ENCODE measurements at places on chromosomes 11 and 22. TPM values are rescaled to one million over a fixed set of nuclear protein-coding genes. Genes with fewer than 3 reads are reported as not detected.

- peak; percentile 2 for DNase-seq
- H3K36me3 ChIP-seq = no peaks in the 10 kb centered on the region
- H3K4me1 ChIP-seq = peaks cover 10% of the 10 kb centered on the region
Observed at GRCh38 chr22:25966448-25966913, 202.8 kb upstream of the SEZ6L start.

GRCh38 chr11:128470081-128470480 lies 117.3 kb downstream of the ETS1 start:
- no peaks in the 10 kb centered on the region for H3K27me3 ChIP-seq
- H3K36me3 ChIP-seq = peaks cover 89% of the 10 kb centered on the region
- DNase-seq = peak; percentile 49
- peak overlapping the region; percentile 98 for H3K27ac ChIP-seq
- H3K4me3 ChIP-seq = peak overlapping the region; percentile 71
- H3K4me1 ChIP-seq = peaks cover 96% of the 10 kb centered on the region

DNA sequence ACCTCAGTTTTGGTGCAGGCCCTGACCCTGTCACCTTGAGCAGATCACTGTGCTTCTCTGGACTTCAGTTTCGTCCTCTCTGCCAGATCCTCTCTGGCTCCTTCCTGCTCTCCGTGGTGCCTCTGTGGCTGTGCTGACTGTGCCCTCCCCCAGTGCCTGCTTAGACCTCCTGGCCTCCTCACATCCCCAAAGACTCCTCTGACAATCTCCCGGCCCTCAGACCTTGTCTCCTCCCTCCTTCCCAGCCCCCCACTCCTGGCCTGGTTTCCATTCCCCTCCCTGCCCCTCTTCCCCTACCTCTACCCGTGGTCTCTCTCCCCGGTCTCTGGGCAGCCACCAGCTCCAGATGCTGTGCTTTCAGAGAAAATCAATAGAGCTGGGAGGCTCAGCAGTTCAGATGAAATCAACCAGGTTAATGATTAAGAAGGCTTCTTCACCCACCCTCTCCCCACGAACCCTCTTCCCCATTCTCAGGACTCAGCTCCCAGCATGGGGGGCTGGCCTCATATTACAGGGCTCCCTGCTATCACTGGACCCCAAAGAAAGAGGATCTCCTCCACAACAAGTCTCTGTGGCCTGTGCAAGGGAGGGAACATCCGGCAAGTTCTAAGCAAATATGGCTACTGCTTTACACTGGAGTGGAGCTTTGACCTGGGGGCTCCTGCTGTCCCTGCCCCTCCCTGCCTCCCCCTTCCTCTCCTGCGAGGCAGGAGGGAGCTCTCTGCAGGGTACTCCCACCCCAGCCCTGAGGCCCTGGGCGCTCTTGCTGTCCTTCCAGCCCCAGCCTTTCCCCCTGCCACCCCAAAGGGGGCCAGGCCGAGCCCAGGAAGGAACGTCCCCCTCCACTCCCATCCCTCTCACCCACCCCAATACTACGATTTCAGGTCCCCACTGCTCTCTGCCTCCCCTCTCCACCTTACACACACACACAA lies 8.5 kb downstream of the BACE1-AS start:
- H3K4me3 ChIP-seq = no peak overlapping the region
- H3K36me3 ChIP-seq = no peaks in the 10 kb centered on the region
- H3K27me3 ChIP-seq = no peaks in the 10 kb centered on the region
- H3K27ac ChIP-seq = no peak overlapping the region

- peak overlapping the region; percentile 47 for H3K27ac ChIP-seq
- DNase-seq = no peak
- H3K4me3 ChIP-seq = no peak overlapping the region
Observed at GRCh38 chr11:1521382-1522080, 35.0 kb upstream of the MOB2 start.

DNA sequence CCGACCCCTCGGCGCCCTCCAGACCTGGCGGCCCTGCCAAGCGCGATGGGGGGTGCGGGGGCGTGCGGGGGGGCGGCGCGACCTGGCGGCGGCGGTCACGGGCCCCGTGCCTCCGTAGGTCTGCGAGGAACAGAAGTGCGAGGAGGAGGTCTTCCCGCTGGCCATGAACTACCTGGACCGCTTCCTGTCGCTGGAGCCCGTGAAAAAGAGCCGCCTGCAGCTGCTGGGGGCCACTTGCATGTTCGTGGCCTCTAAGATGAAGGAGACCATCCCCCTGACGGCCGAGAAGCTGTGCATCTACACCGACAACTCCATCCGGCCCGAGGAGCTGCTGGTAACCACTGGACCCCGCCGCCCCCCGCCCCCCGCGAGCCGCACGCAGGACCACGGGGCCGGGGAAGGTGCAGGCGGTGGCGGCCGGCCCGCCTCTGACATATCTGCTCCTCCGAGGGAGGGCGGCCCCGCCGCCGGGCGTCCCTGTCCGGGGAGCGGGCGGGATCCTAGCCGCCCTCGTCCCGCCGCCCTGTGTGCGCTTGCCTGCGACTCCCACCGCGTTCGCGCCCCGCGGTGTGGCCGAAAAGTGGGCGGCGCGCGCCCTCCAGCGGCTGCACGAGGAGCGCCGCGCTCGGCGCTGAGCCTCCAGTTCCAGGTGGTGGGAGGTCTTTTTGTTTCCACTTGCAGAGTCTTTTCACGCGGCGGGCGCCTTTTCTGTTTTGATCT lies 2.1 kb downstream of the CCND1 start:
- peaks cover 34% of the 10 kb centered on the region for H3K27me3 ChIP-seq
- H3K4me1 ChIP-seq = peaks cover 8% of the 10 kb centered on the region
- no peak overlapping the region for H3K27ac ChIP-seq
- no peaks in the 10 kb centered on the region for H3K36me3 ChIP-seq

DNA sequence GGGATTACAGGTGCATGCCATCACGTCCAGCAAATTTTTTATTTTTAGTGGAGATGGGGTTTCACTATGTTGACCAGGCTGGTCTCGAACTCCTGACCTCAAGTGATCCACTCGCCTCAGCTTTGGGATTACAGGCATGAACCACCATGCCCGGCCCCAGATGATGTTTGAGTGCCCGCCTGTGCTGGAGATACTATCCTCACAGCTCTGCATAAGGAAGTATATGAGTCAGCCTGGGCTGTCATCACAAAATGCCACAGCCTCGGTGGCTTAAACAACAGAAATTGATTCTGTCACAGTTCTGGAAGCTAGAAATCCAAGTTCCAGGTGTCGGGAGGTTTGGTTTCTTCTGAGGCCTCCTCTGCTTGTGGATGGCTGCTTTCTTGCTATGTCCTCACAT lies 119.3 kb downstream of the OSBP2 start:
- DNase-seq = no peak
- H3K27me3 ChIP-seq = no peaks in the 10 kb centered on the region
- H3K27ac ChIP-seq = no peak overlapping the region
- H3K36me3 ChIP-seq = no peaks in the 10 kb centered on the region
- peaks cover 4% of the 10 kb centered on the region for H3K4me1 ChIP-seq

GRCh38 chr11:128022007-128022368 lies 565.4 kb downstream of the ETS1 start:
- no peaks in the 10 kb centered on the region for H3K36me3 ChIP-seq
- no peak overlapping the region for H3K4me3 ChIP-seq
- no peaks in the 10 kb centered on the region for H3K27me3 ChIP-seq
- no peak for DNase-seq
- no peaks in the 10 kb centered on the region for H3K4me1 ChIP-seq
- no peak overlapping the region for H3K27ac ChIP-seq

DNA sequence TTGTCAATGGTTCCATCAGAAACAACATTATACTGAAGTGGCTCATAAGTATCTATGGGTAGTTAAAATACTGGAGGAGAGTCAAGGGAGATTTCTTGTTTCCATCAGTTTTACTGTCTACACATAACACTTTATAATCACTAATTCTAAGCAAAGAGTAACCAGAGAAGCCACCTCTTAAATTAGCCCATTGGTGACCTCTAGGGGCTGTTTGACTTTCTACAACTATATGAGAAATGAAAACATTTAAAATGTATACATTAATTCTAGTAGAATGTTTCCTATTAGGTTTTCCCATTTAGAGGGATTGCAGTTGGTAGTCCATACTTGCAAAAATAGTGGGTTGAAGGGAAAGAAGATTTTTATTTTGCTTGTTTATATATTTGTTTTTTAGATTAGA lies 504.3 kb downstream of the FAM181B start:
- H3K36me3 ChIP-seq = no peaks in the 10 kb centered on the region
- H3K27me3 ChIP-seq = peaks cover 3% of the 10 kb centered on the region
- H3K4me3 ChIP-seq = no peak overlapping the region
- DNase-seq = no peak
- H3K27ac ChIP-seq = no peak overlapping the region

DNA sequence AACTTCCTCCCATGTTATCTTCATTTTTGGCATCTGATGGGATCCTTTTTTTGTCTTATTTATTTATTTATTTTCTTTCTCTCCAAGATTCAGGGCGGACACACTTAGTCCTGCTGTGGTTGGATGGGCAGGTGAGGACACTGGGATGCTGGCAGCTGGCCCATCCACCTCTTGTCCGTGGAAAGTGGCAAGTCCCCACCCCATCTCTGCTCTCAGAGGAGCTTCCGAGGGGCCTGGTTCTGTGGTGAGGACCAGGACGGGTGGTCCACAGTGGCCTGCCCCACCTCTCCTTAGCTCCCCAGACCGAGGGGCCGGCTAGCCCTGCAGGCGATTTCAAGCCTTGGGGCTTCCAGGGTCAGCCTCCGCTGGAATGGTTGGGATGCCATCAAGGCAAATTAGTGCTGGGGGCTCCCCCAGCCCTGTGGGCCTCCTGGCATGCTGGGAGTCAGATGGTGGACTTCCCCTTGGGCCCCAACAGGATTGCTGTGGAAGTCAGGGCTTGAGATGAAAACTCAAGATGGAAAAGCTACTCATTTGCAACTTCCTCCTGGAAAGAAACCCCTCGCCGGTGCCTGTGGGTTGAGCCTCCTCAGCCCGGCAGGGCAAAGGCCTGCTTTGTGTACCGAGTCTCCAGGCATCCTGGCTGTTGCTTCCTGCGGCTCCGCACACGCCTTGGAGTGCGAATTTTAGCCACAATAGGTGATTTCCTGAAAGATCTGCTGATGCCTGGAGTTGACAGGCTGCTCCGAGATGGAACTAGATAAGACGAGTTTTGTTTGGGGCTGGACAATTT lies 31.2 kb upstream of the LINC01488 start:
- H3K27me3 ChIP-seq = peaks cover 28% of the 10 kb centered on the region
- DNase-seq = no peak
- no peaks in the 10 kb centered on the region for H3K36me3 ChIP-seq
- no peak overlapping the region for H3K4me3 ChIP-seq

DNA sequence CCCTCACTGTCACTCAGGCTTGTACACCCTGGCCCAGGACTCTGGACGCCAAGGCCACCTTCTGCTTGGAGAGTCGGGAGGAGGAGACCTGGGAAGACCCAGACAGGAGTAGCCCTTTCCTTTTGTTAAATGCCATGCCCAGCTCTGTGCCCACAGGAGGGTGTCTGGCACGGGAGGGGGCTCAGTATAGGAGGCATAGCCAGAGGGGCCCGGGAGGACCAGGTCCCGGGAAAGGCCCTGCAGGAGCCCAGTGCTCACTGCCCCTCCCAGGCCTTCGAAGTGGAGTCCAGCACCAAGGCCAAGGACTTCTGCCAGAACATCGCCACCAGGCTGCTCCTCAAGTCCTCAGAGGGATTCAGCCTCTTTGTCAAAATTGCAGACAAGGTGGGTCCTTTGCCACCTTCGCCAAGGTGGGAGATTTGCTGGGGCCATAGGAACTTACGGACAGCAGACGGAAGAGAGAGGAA lies 79.0 kb downstream of the MYO7A start:
- no peaks in the 10 kb centered on the region for H3K4me1 ChIP-seq
- no peak overlapping the region for H3K27ac ChIP-seq
- H3K27me3 ChIP-seq = no peaks in the 10 kb centered on the region
- DNase-seq = no peak
- H3K36me3 ChIP-seq = no peaks in the 10 kb centered on the region
- no peak overlapping the region for H3K4me3 ChIP-seq

The RANGAP1 gene
- total RNA-seq = 177 TPM

The ACR gene
- total RNA-seq = not detected

The ESAM gene
- 1.1 TPM for total RNA-seq

The CSKMT gene
- 39.7 TPM for total RNA-seq

The RASSF10 gene
- total RNA-seq = not detected

Data from activated naive CD8-positive, alpha-beta T cell treated with anti-CD3 and anti-CD28 coated beads for 36 hours (primary cell).